ENCODE measurements at places on chromosomes 1 and 21.

DNA sequence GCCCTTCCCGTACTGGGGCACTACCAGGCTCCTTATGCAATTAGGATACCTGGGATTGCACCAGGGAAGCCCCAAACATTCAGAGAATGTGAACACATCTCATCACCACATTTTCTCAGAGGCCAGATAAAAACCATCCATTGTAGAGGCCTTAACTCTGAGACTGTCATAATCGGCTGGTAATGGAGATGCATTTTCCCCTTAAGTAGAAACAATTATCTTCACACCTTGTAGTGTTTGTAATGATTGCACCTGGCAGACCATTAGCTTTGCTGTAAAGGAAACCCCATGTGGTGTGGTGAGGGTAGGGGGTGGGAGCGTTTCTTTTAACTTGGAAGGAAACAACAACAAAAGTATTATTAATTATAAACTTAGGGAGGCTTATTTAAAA, 90.0 kb upstream of the TLR5 start:
- no peak for DNase-seq

GRCh38 chr1:85195703-85196102, 5.1 kb downstream of the SYDE2 start:
- DNase-seq = no peak

- DNase-seq = no peak
These were observed 91.1 kb upstream of the RGS4 start for GRCh38 chr1:162977944-162978568.

GRCh38 chr1:27968692-27969091, 8.9 kb downstream of the XKR8 start:
- no peak for DNase-seq

DNA sequence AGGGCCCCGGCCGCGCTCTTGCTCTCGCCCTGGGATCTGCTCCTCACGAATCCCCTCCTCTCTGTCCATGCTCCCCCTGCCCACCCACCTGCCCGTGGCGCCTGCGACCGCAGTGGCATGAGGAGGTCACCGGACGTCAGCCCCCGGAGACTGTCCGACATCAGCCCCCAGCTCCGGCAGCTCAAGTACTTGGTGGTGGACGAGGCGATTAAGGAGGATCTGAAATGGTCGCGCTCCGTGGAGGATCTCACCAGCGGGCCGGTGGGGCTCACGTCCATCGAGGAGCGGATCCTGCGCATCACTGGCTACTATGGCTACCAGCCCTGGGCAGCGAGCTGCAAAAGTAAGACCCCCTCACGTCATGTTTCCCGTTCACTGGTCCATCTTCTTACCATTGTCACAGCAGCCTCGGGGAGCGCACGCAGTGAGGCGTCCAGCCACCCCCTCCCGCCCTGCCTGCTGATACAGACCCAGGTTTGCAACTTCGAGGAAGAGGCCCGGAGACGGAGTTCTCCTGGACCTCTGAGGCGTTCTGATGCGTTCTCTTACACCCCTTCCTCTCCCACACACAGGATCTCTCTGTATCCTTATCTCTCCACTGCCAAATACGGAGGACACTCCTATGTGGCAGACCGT, 1.1 kb downstream of the SLC35F3 start:
- no peak for DNase-seq

- DNase-seq = no peak
These were observed 24.7 kb downstream of the NPHS2 start for GRCh38 chr1:179550746-179551682.

DNA sequence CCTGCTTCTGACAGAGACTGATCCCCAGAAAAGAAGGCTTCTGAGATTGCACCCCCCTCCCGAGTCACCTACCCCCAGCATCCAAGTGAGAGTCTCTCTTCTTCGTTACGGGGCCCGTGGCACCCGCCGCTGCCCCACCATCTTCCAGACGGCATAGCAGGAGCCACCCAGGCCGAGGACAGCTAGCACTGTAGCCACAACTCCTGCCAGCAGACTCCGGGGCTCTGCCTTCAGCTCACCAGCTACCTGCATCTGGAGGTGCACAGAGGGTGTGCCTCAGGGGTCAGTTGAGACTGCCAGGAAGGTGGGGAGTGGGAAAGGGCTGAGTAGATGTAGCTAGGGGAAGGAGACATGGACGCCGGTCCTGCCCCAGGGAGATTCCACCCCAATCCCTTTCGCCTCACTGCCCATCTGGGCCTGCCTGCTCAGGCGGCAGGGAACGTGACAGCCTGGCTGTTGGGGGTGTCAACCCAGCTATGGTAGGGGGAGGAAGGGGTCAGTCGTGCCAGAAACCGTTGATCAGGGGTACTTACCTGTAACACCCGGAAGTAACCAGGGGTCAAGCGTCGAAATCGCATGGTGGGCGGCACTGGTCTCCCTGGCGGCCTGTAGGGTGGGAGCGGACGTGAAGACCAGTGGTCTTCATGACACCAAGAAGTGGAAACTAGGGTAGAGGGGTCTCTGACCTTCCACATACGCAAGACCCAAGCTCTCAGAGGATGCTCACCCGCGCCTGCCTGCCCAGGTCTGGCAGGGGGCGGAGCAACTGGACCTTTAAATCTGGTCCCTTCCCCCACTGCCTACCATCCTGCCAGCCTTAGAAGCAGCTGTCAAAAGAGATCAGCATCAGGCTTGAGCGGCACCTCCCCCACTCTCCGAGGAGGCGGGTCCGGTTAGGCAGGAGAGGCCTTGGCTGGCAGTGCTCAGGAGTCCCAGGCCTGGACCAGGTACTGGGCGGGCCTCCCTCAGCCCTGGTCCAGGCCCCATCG, at the start of gene ZNF593OS:
ZNF593OS (minus strand) TSS at position 749 of the 989 bp plus-strand sequence; CDS start at position 578, 171 bp downstream.
- DNase-seq = no peak

- no peak for DNase-seq
These were observed 97.3 kb upstream of the HMCN1 start for GRCh38 chr1:185636848-185637247.

- DNase-seq = no peak
These were observed 85.3 kb downstream of the SPAG17 start for GRCh38 chr1:118099686-118100085.

DNA sequence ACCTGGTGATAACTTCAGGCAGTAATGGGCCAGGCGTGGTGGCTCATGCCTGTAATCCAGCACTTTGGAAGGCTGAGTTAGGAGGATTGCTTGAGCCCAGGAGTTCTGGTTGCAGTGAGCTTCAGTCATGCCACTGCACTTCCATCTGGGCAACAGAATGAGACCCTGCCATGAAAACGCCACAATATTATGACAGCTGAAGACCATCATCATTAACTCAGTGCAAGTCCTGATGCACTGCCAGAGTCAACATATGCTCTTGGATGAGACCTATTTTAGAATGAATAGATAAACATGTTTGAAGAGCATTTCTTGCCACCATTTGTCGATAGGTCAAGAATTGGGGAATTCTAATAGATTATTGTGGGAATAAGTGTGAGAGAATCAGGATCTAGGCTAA, 26.4 kb downstream of the HENMT1 start:
- no peak for DNase-seq

GRCh38 chr1:186535388-186536133, 74.6 kb upstream of the PDC start:
- no peak for DNase-seq

DNA sequence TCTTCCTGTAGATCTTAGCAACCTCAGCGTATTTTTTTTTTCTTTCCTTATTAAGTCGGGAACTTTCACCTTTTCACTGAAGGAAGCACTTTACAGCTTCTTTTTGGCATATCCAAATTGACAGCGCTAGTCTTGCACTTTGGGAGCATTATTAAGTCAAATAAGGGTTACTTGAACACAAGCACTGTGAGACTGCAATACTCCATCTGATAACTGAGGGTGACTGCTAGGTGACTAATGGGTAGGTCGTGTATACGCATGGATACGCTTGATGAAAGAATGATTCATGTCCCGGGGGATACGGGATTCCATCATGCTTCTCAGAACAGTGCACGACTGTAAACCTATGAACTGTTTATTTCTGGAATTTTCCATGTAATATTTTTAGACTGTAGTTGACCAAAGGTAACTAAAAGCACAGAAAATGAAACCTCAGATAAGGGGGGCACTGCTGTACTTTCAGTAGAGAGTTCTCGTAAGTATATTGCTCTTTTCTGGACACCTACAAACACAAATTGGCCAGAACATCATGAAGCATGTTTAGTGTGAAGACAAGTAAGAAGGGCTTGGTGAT, 364.7 kb downstream of the SMYD3 start:
- DNase-seq = no peak

- DNase-seq = no peak
These were observed 49.7 kb downstream of the EEIG2 start for GRCh38 chr1:108609483-108610049.

DNA sequence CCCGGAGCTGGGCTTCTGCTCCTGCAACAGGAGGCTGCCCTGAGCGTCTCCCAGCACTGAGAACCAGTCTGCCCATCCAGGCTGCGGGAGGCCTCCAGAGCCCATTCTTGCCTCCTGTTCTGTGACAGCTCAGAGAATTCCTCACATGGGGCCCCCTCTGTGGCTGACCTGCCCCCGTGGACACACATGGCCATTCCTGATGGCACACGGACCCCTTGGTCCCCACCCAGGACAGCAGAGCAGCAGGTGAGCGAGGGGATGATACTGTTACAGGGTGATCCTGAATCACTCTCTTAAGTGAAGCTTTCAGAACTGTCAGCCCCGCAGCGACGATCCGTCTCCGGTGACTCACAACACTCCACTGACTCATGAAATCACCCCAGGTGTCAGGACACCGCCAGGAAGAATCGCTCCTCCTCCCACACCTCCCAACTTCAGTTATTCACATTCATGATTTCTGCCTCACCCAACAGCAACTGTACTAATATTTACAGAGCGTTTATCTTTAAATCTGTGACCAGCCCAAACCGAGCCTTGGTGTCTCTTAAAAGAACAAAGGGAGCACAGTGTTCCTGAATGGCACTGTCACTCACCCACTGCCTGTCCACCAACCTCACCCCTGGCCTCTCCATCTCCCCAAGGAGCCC, 22.5 kb downstream of the CHD5 start:
- DNase-seq = no peak

DNA sequence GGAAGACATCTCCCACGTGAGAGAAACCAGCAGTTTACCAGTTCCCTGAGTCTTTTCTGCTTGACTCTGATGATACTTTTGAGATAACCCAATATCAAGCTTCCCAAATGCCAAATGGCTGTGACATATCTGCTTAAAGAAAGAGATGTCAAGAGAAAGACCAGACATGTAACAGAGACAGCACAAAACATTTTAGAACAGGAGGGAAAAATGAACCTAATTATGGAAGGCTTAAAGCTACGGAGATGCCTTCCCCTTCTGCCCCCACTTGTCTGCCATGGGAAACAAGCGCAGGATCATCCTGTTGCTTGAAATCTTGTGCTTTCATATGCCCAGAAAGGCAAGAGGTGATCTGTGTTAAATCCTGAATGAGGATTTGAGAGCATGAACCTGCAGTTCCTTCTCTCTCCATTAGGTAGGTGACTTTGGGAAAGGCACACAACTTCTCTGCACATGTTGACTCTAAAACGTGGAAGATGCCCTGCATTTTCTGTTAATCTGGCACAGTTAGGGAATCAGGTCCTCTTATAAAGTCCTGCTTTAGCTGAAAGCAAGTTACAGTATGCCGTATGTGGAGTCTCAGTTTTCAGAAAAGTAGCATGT, 46.7 kb upstream of the MTR start:
- DNase-seq = no peak

- DNase-seq = no peak
These were observed 1.3 kb downstream of the IGSF9 start for GRCh38 chr1:159943908-159944622.

- DNase-seq = no peak
These were observed 13.5 kb upstream of the ENO1 start for GRCh38 chr1:8892026-8892425.

- DNase-seq = peak; percentile 96
These were observed 15.2 kb downstream of the ITPKB start for GRCh38 chr1:226723657-226724532.

DNA sequence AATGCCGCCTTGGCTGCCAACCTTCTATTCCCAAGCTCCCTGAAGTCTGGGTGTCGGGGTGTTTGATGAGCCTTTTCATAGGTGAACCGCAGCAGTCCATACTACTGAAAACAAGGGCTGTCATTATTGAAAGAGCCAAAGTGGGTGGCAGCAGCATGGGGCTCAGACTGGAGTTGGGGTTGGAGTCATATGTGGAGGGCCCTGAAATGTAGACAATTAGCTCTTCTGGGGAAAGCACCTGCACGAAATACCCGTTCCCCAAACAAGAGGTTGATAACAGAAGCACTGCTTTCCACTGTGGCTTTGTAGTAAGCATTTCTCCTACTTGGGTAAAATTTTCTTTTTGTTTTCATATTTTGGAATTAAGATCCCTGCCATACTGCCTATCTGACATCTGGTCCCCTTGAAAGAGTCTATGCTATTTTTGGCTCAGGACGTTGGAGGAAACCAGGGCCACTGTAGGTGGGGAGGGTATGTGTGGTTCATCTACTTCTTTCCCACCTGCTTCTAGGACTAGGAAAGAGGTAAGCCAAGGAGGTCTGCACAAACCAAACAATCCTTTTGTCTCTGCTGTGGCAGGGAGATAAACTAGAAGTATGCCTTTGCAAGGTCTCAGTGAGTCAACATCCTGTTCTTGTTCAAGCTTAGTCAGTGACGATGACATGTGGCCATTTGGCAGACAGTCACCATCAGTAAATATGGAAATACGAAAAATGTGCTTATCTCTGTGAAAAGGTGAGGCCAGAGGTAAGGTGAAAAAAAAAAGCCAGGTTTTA, 197.0 kb upstream of the UBE2U start:
- no peak for DNase-seq

DNA sequence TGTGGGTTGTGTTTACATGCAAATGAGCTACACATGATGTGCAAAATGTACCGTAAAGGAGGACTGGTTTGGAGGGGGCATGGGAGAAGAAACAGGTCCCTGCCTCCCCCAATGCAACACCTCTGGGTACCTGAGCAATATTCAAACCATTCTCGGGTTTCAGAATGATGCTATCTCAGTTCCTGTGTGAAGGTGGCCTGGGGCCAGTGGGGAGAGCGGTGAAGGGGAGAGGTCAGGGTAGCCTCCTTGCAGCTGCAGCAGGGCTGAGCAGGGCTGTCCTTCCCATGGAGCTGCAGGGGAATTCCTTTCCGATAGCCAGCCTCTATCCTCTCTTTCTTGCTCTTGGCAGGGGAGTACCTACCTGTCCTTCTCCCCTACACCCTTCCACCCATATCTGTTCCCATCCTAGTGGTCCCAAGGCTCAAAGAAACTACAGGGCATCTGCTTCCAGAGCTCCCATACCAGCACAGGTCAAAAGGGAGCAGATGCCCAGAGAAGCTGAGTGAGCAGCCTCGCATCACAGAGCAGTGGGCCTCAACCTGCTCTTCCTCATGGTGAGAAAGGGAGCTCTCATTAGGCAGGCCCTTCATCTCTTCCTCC, 11.9 kb downstream of the MEF2D start:
- DNase-seq = no peak

- no peak for DNase-seq
These were observed 11.1 kb upstream of the RIMKLA start for GRCh38 chr1:42369471-42369870.

Measured in HAP-1 (cell line).